ENCODE measurements at places on chromosomes 13 and 19.
A peak's percentile ranks its signal among the peaks of the same experiment; 100 is the strongest.

DNA sequence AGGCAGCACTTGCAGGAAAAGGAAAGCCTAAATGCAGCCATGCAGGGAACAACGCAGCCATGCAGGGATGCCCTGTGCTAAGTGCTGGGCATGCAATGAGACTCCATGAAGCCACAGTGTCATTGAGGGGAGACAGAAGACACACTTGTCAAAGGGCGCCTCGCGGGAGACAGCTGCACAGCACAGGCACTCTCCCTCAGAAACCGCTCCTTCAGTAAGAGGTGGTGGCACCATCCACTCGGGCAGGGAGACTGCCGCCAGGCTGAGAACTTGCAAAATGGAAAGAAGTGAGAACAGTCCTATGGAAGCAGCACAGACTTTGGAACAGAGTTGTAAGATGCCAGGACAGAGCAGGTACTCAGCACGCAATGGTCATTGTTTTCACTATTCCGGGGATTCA lies 51.1 kb downstream of the GGACT start:
- no peak for DNase-seq

- no peak for DNase-seq
Observed at GRCh38 chr13:109985871-109986450, 199.6 kb upstream of the IRS2 start.

DNA sequence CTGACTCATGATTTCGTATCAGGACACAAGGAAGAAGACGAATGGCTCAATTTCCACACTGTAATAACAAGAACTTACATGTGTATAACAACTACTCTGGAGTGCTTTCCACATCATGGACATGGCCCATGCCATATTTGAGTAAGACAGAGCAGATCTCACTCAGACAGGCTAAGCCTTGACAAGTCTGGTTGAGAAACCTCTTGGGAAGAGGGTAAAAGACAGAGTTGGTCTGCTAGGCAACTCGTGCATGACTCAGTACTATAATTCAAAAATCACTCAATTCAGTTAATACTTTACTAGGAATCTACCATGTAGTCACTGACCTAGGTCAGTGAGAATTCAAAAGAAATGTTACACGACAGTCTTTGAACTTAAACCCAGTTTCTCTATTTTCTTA lies 5.7 kb upstream of the THSD1 start:
- DNase-seq: peak; percentile 45

GRCh38 chr19:12111176-12111575 lies 29.0 kb downstream of the ZNF20 start:
- DNase-seq: no peak

DNA sequence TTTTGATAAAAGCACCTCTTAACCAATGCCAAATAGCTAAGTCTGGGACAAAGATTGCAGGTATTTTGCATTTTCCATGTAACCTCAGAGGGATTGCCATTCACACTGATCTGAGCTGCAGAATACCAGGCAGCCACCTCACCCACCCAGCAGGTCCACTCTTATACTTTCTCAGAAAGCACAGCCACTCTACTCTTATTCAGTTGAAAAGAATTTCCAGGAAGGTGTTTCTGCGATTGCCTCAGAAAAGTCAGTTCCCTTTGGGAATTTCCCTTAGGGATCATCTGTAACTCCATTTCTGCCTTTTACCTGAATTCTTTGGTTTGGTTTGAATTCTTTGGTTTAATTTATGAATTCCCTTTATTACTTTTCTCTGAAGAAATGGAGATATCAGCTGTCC lies 904 bp upstream of the ALOX5AP start:
- DNase-seq: no peak

DNA sequence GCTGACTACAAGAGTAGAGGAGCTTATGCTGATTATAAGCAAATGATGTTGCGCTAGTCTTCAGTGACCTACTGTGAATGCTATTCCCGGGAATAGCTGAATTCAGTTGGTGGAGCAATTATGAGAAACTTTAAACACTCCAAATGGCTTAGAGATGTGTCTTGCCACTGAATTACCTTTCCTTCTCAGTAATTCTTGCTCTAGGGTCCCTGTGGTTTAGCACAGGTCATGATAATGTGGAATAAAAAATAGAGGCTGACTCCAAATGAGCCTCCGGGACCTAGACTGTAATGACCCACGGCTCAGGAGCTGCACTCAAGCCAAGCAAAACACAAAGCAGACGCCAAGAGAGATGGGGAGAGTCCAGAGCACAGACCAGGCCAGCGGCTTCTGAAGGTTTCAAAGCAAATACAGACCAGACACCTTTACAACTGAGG lies 124.7 kb downstream of the RGCC start:
- DNase-seq: no peak

DNA sequence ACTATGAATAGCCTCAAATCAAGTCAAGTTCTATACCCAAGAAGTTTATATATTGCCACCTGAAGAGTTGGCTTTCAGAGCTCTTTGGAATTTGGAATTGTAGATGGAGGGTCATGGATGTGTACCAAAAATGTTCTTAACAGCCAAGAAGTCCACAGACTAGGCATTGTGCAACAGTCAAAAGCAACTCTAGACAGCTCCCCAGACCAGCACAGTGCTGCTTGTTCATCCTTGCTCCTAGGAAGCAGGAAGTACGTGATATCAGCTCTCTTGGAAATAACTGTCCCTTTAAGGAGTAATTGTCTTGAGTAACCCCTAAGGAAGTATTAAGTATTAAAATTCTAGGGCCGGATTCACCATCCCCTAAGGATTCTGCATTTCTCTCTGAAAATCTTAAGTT lies 30.7 kb upstream of the IL17D start:
- peak; percentile 26 for DNase-seq

GRCh38 chr19:55390461-55390880 lies 4.7 kb downstream of the RPL28 start:
- DNase-seq: no peak

DNA sequence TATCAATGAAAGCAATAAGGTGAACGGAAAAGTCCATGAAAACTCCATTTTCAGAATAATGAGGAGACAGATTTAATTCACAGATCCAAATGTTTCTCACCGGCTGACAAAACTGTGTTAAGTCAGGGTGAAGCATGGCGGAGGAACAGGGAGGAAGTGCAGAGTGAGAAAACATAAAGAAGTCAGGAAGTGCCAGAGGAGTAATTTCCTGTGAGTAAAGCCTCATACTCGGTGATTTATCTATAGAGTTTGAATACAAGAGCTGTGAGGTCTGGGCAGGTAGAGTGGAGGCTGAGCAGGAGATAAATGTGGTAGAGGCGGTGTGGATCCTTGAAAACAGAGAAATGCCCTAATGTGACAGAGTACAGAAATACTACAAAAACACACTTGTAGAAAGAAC lies 11.4 kb downstream of the CARD8 start:
- DNase-seq: no peak
